Fibroblast of skin of left quadriceps (primary cell): ENCODE measurements at places on chromosomes 1 and 21.

- DNase-seq: no peak
These were observed 143.0 kb upstream of the GRIK3 start for GRCh38 chr1:37177230-37177864.

DNA sequence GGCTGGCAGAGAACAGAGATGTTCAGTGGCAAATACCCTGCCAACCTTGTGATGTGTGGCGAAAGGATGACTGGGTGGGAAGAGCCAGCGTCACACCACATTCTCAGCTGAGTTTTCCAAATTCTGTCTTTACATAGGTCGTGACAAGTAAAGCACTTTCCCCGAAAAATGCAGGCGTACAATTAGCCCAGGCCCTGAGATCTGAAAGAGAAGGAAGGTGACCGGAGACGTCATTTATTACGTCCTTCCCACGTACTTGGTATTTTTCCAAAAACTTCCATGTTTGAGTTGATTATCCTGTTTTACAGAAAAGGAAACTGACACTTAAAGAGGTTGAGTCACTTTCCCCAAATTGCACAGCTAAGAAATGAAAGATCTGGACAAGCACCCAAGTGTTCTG lies 413.3 kb downstream of the PRDM2 start:
- DNase-seq: no peak

GRCh38 chr1:213905344-213905743 lies 82.4 kb upstream of the PROX1 start:
- no peak for DNase-seq

- no peak for DNase-seq
These were observed 12.2 kb downstream of the DNASE2B start for GRCh38 chr1:84410328-84411095.
